Peyer's patch (tissue), 4 donors: ENCODE measurements at places on chromosomes 13 and 19. TPM values are rescaled to one million over a fixed set of nuclear protein-coding genes. Genes with fewer than 3 reads are reported as not detected.

DNA sequence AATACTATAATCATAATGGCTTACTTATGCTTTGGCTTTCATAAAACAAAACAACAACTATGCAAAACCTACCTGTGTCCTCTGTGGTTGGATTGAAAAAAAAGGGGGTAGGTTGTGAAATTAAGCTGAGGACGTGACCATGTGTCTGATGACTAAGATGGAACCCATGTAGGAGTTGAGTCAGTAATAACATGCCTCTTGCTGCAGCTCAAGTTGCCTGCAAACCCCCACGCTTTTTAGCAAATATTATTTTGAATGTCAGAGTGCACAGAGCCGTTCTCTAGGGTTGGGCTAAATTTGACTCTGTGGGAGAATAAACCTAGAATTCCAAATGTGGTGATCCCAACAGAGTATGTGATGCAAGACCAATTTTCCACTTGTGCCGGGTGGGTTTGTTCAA is 209.3 kb downstream of the KCNRG start:
- DNase-seq: no peak
- H3K4me3 ChIP-seq: no peak overlapping the region
- H3K27ac ChIP-seq: no peak overlapping the region
- no peaks in the 10 kb centered on the region for H3K4me1 ChIP-seq
- no peaks in the 10 kb centered on the region for H3K36me3 ChIP-seq

Gene NCR1
- not detected for total RNA-seq

Gene MAST1
- total RNA-seq: not detected

Gene CGB5
- not detected for total RNA-seq

Gene LILRB3
- total RNA-seq: not detected

GRCh38 chr19:54392105-54392504 is 23.2 kb upstream of the TTYH1 start:
- H3K4me1 ChIP-seq: no peaks in the 10 kb centered on the region
- no peaks in the 10 kb centered on the region for H3K36me3 ChIP-seq
- no peak for DNase-seq
- no peaks in the 10 kb centered on the region for H3K27me3 ChIP-seq
- H3K27ac ChIP-seq: no peak overlapping the region

Gene HIPK4
- total RNA-seq: not detected

GRCh38 chr19:32675720-32676185 is at the start of gene RGS9BP:
RGS9BP (plus strand) TSS chr19:32675848; CDS start chr19:32676264, 416 bp downstream.
- H3K4me1 ChIP-seq: peaks cover 16% of the 10 kb centered on the region
- H3K27ac ChIP-seq: peak within 1 kb of the TSS; percentile 93
- H3K27me3 ChIP-seq: no peaks in the 10 kb centered on the region
- H3K4me3 ChIP-seq: peak within 1 kb of the TSS; percentile 94

Gene ZNF665
- 6.0 TPM for total RNA-seq

- DNase-seq: peak; percentile 50
- no peaks in the 10 kb centered on the region for H3K4me1 ChIP-seq
- no peaks in the 10 kb centered on the region for H3K27me3 ChIP-seq
- H3K4me3 ChIP-seq: no peak overlapping the region
- H3K36me3 ChIP-seq: no peaks in the 10 kb centered on the region
Observed at GRCh38 chr13:95480791-95481780, 71.4 kb upstream of the CLDN10 start.
